ENCODE measurements at places on chromosomes 11 and 22.

DNA sequence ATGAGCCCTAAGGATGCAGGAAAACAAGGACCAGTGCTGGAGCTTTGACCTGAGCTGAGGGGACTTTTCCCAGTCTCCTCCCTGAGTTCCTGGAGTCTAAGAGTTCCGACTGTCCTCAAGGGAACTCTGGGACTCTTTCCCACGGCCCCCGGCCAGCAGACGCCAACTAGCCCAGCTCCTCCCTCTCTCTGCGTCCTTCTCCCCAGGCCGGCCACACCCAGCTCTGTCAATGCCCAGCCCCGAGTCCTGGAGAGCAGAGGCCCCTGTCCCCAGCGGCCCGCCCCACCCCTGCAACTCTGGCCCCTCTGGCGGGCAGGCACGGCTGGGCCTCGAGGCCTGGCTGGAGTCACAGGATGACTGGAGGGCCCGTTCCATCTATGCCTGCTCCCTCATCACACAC is 29.8 kb downstream of the NECTIN1 start:
- no peak for DNase-seq

GRCh38 chr11:20021212-20021611 is 139.1 kb downstream of the DBX1 start:
- no peak for DNase-seq

DNA sequence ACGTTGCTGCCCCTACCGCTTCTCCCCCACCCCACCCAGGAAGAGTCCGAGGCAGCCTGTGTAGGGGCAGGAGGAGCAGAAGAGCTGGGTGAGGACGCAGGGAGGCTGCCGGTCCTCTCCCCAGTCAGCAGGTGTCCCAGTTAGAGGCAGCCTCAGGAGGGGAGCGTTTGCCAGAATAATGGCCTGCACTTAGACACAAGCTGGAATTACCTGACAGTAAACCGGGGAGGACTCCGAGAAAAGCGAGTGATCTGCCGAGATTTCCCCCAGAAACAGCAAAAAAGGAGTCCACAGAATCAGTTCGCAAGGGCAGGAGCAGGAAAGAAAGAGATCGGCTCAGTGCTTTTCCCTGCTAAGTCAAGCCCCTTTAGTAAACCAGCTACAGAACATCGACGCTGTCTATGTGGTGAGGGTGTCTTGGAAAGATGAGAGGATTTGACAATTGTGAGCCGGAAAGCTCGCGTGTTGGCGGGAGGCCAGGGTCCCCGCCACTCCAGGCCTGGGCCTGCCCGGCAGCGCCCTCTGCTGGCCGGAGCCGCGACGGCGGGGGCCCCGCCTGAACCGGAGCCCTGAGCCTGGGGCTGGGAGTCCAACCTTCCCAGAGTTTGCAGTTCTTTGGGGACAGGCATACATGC is 17.7 kb upstream of the THRSP start:
- no peak for DNase-seq

DNA sequence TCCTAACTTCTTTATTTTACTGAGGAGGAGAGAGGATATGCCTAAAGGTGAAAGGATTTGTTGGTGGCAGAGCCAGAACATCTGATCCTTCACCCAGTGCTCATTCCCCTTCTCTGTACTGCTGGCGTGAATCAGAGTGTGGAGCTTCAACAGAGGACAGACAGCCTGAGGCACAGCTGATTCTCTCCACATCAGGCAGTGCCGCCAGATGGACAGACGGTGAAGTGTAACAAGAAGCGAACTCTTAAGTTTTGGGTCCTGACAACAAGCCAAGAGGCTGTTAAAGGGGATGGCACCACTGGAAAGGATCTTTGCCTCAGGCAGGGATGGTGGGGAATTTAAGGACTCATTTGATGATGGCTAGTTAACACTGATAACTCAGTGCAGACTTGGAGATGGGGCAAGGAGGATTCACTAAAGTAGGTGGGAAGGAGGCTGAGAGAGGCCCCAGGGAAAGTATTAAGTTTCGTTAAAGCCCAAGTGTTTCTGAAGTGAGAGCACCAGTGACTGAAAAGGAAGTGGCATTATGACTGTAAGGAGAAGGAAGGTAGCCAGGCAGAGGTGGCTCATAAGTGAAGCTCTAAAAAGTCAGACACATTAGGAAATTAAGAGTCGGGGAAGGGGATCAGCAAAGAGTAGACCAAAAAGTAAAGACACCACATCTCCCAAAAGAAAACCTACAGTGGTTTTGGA is 81.3 kb downstream of the CLPB start:
- DNase-seq: no peak

- DNase-seq: no peak
These were observed 28.1 kb upstream of the FBXO3 start for GRCh38 chr11:33802194-33802950.

- no peak for DNase-seq
These were observed 57.7 kb downstream of the SHANK2 start for GRCh38 chr11:71194710-71195109.

GRCh38 chr11:79030448-79030847 is 410.4 kb downstream of the TENM4 start:
- no peak for DNase-seq

- no peak for DNase-seq
These were observed 79.2 kb upstream of the GRIK4 start for GRCh38 chr11:120432056-120433018.

GRCh38 chr11:106087815-106088435 is 10.5 kb downstream of the AASDHPPT start:
- DNase-seq: no peak

- DNase-seq: no peak
These were observed 98.8 kb upstream of the CD82 start for GRCh38 chr11:44466531-44467205.

- DNase-seq: no peak
These were observed 491.9 kb downstream of the MN1 start for GRCh38 chr22:27309697-27310096.

DNA sequence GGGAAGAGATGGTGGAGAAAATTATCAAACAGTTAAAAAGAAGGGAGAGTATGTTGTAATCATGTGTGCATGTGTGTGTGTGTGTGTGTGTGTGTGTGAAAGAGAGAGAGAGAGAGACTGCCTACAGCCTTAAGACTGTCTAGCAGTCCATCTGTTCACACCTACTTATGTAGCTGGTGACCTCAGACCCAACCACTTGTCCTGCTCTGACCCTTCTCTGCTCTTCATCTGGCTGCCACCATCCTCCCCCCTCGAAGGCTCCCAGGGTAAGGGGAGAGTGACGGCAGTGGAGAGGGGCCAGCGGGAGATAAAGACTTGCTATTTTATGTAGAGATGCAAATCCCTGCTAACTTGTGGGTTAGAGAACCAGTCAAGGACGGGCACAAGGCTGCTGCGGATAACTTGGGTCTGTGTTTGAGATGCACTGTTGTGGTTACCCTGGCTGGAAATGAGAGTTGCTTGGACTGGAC is 24.9 kb upstream of the GRAMD1B start:
- no peak for DNase-seq

DNA sequence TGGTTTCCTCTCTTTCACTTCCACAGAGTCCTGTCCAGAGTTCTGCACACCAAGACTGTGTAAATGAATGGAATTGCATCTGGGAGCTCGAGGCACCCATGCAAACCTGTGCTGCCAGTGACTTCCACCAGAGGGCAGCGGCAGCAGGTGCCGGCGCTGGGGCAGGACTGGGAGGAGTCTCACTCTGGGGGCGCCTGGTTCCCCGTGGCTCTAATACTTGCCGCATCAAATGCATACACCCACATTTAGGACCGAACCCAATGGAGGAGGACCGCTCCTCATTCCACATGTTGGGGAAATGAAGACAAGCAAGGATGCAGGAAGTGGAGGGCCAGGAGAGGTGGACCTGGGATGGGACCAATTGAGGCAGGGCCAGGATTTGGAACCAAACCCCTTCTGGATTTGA is 1.1 kb upstream of the CD6 start:
- DNase-seq: no peak

GRCh38 chr11:130308059-130308458 is 6.7 kb downstream of the ZBTB44 start:
- no peak for DNase-seq

DNA sequence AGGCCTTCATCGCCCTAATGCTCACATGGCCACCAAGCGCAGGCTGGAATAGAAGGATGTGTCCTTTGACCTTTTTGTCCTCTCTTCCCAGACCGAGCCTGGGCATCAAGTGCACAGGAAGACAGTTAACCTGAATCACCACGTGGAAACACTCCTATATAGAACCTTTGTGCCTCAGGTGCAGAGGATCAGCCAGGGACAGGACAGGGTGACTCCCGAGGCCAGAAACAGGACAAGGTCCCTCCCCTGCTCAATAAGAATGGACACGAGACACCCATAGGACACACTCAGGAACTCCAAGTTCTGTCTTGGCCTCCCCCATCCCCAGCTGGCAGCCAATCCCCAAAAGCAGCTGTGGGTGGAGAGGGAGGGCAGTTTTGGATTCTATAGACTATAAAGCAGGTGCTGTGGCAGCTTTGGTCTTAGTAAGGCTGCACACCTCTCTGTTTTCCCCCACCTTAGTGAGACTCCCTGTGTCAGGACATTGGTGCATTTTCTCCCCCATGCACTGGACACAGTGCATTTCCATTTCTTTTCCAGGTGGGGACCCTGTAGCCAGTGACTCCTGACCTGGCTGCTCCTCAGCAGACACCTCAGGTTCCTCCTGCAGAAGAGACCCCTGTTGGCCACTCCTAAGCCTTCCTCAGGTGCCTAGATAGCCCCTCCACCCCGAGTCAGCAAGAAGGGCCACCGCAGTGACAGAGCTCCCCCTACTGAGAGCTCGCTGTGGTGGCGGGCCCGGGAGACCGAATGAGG is 43.6 kb upstream of the POU2AF1 start:
- no peak for DNase-seq

- no peak for DNase-seq
These were observed 23.7 kb downstream of the ARVCF start for GRCh38 chr22:19992921-19993355.

DNA sequence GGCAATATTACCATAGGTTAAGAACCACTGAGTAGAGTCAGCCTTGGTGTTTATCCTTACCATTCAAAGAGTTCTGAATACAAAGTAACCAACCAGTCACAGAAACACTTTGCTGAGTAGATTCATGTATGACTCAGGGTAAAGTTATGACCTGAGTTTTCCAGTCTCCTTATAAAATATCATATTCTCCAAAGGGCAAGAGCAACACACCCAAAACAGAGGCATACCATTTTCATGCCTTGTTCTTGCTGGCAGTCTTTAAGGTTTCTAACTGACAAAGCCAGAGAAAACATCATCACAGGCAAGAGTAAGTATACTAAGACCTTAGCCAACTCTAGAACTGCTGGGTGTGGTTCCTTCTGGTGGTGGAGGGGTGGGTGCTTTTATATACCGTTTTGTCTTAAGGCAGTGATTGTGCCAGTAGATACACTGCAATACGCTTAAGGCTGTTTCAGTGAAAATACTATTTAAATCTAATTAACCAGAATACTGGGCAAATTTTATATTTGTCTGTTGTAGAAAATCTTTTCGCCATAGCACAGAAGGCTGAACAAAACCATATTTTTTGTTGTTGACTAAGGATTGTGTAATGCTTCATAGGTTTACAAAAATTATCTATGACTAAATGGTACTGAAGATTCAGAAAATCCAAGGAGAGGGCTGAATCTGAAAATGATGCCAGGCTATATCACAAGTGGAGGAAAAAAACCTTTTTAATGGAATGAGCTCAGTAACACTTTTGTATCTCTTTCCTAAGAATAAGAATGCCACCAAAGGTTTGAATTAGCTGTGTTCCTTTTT is 3.0 kb downstream of the ATL3 start:
- no peak for DNase-seq

GRCh38 chr22:19289475-19290161 is 1.9 kb downstream of the CLTCL1 start:
- DNase-seq: no peak

DNA sequence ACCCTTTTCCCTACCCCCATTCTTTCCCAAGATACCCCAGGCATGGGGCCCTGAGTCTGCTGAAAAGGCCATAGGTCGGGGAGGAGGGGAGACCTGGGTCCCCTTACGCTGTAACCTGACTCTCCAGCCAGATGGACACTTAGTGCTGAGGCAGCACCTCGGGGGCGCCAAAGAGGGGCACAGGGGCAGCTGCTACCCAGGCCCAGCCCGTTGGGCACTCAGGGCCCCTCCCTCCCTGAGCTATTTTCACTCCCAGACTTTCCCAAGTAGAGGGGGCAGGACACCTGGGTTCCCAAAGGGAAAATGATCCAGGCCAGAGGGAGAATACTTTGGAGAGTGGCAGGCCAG is 933 bp downstream of the ACTN3 start:
- no peak for DNase-seq

DNA sequence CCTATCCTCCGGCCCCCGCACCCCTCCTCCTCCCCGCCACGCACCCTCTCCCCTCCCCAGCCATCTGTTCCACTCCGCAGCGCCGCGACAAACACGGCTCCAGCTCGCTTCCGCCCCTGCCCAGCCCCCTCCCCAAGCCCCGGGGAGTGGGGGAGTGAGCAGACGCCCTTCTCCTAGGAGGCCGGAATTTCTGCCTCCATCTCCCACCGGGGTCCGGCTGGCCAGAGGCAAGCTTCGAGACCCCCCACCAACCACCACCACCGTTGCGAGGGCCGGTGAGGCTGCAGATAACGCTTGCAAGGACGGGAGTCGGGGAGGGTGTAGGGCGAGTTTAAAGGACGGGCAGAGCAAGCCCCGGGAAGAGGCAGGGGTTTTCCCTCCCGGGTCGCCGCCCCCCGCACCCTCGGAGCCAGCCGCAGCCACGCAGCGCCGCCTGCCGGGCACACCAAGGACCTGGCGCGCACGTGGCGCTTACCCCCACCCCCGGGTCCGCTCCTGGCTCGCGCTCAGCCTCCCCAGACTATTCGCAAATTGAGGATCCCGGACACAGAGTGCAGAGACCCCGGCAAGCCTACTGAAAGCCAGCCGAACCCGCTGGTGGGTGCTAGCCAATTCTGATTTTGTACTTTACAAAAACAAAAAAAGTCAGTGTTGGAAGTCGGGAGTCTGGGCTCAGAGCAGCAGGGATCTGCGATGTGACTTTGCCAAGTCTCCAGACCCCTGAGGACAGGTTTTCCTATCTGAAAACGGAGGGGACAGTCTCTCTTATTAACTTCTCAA is 22.6 kb downstream of the RTN4RL2 start:
- DNase-seq: no peak

DNA sequence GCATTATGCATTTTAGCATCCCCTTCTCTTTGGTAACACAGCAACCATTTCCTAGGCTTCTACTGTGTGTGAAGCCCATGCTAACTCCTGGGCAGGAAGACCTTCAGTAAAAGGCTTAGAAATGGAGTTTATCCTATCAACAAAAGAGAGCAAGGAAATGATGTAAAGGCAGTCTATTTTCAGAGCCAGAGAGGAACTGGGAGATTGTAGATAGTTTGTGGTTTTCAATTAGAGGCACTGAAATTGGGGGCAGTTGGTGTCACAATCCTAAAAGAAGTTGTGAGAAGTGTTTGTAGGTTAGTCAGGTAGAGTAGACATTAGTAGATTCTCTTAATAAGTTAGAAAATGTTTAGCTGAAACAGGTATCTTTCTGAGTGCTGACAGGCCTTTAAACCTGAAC is 7.1 kb downstream of the ACAD8 start:
- no peak for DNase-seq

DNA sequence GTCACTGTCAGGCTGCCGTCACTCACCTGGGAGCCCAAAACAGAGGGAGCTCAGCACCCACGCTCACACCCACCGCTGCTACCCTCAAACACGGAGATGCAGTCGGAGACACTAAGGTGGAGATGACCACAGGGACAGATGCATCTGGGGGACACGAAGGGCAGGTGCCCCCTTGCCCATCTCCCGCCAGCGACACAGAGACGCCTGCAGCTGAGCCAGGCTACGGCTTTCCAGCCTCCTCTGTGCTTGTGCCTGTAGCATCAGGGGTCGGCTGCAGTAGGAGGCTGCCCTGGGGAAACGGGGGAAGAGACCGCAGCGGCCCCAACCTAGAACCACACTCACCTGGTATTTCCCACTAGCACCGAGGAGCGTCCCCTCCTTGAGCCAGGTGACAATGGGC is 19.3 kb downstream of the IGSF9B start:
- no peak for DNase-seq

GRCh38 chr22:44344407-44344806 is 31.7 kb upstream of the SHISAL1 start:
- DNase-seq: no peak

All from esophagus squamous epithelium (tissue), 5 donors.